Cerebellum (tissue), 4 donors: ENCODE measurements at places on chromosomes 4 and X. TPM values are rescaled to one million over a fixed set of nuclear protein-coding genes. Genes with fewer than 3 reads are reported as not detected.

DNA sequence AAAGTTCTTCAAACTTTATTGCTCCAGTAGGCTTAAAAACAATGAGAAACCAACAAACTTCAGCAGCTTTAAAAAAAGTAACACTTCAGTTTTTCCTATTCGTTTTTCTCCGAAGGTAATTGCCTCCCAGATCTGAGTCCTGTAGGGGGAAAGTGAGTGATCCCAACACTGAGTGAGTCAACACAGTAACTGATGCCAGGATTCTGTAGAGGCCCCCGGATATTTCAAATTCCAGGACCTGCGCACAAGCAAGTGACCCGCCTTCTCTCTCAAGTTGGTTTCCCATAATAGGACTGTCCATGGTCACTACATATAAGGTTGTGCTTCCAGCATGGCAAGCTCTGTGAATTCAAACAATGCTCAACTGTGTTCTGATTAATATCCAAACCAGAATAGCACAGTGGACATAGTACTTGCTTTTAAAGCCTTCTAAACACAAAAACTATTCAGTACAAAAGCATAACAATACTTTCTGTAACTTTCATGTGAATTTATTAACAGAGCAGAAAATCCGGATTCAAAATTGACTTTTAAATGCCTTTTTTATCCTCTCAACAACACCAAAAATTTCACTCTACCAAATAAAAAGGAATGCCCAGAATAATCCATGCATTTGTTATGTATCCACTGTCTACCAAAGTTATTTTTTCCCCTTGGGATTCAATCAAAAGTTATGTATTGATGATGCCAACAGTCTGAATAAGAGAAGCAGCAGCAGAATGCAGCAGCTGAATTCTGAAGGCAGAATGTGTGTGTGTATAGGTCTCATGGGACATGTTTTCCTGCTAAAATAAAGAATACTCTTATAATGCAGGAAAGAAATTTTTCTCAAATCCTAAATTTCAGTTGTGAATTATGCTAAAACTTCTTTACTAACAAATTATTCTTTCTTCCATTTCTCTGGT is at the start of gene DMD:
TSS of gene DMD (minus strand) at position 194 of the 905 bp plus-strand sequence. CDS start 237 bp downstream, outside the sequence.
- no peak for DNase-seq

FAM241A gene
- total RNA-seq, result 1.9 TPM

DNA sequence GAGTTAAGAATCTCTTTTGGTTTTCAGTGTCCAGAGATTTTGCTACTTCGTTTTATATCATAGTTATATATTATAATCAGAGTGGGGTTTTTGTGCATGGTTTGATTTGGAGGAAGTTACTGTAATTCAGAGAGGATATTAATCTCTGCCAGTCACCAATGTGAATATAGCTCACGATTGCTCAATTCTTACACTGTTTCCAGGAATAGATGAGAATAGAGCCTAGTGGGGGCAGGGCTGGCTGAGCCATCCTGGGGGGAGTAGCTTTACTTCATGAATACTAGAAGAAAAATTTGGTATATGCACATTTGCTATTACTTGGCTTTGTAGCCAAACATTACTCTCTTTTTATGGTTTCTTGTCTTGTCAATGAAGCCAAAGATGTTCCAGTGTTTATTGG is 60.9 kb upstream of the TRPC3 start:
- no peak for DNase-seq

- DNase-seq, result no peak
Observed at GRCh38 chrX:52341493-52341892, 27.3 kb upstream of the XAGE2 start.

- DNase-seq, result no peak
Observed at GRCh38 chr4:4689694-4690440, 148.0 kb upstream of the STX18 start.

GRCh38 chr4:127049526-127049925 is 583.2 kb upstream of the INTU start:
- no peak for DNase-seq

- DNase-seq, result no peak
Observed at GRCh38 chr4:38703635-38704034, 39.6 kb downstream of the KLF3 start.

DNA sequence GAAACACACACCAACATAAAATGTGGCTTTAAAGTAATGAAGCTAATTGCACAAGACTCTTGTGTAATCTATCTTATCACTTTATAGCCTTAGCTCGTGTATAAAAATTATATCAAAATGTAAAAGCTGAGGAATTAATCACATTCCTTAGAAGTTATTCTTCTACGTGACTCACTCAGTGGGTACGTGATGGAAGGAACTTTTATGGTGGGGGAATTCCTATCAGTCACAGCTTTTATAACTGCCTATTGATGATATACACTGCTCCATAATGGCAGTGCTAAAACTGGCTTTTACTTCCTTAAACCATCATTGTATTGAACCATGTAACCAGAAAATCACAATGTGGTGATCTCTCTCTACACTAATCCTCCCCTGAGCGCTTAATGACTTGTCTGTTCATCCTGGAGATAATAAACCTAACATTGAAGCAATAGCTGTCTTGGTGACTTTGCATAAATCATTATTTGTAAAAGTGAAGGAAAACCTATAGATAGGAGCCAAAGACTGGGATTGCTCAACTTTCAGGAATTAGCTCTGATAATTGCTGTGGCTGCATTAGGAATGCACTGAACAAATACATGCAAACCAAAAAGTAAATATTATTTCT is 276.7 kb downstream of the GBA3 start:
- no peak for DNase-seq

ADAMTS3 gene
- 13.8 TPM for total RNA-seq

DNA sequence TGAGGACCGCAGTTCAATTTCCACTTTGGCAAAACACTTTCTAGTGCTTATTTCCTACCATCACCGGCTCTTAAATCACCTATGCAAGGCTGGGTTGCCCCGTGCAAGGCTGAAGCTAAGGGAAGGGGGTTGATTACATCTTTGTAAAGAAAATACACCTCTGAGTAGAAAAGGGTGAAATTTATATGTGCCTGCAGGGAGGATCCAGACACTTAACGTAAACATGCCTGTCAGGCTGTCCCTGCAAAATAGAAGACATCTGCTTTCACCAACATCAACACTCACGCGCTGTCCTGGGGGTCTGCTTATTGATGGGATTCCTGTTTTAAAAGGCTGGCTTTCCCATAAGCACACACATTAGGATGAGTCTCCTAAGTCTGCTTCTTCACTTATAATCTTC is 92.0 kb downstream of the PRKX start:
- DNase-seq, result no peak

DNA sequence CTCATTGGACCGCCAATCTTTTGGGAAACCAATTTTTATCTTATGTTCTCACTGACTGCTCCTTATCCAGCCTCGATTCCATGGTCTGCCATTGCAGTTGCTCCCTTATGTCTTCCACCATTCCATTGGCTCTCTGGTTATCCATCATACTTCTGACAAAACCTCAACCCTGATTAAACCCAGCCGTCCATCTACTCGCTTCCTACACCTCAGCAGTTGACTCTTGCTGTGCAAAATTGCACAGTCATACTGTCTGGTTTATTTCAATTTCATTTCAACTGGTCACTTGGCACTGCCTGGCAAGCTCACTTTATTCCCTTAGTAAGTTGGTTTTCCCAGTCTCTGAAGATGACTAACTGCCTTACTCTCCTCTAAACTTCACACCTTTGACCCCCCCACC is 26.2 kb downstream of the ARL9 start:
- DNase-seq, result no peak

ZNF157 gene
- total RNA-seq, result 5.4 TPM

CXorf65 gene
- total RNA-seq, result not detected

- no peak for DNase-seq
Observed at GRCh38 chr4:184349283-184350039, 124.9 kb downstream of the IRF2 start.

DNA sequence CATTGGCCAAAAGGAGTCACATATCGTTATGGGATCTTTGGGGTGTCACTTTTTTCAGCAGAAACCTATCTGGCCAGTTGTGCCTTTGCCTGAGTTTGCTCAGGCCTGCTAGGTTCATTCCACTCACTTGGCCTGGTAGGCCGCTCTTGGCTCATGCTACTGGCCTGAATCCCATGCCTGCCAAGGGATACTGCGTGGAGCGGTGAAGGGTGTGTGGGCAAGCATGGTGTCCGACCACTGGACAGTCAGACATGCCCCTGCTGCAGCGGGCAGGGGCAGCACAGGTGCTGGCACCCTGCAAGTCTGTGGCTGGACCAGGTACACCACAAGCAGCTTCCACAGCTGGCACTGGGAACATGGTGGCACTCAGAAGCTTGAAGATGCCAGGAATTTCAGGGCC is 11.3 kb upstream of the PPM1K start:
- DNase-seq, result no peak

GRCh38 chr4:152983221-152983620 is 47.1 kb downstream of the FHDC1 start:
- no peak for DNase-seq

TMPRSS11E gene
- total RNA-seq, result not detected

RHOXF2B gene
- total RNA-seq, result not detected

DNA sequence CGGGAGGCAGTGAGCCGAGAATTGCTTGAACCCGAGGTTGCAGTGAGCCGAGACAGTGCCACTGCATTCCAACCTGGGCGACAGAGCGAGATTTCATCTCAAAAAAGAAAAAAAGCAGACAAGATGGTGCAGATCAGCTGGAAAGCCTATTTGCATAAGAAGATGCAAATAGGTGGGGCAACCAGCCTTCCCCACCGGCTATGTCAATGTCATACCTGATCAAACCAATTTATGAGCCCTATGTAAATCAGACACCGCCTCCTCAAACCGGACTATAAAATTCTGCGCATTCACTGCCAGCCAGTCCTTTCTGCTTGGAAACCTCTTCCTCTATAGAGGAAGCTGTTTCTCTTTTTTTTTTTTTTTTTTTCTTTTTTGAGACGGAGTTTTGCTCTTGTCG is 64.5 kb upstream of the CHRNA9 start:
- no peak for DNase-seq

GRCh38 chrX:24214568-24214967 is 65.0 kb downstream of the ZFX start:
- DNase-seq, result no peak

MAGEB17 gene
- not detected for total RNA-seq

DIAPH2 gene
- total RNA-seq, result 9.0 TPM

- DNase-seq, result no peak
Observed at GRCh38 chrX:8803326-8803725, 2.1 kb upstream of the FAM9A start.

CCDC110 gene
- total RNA-seq, result 5.1 TPM

SHISA3 gene
- total RNA-seq, result 0.18 TPM

DNA sequence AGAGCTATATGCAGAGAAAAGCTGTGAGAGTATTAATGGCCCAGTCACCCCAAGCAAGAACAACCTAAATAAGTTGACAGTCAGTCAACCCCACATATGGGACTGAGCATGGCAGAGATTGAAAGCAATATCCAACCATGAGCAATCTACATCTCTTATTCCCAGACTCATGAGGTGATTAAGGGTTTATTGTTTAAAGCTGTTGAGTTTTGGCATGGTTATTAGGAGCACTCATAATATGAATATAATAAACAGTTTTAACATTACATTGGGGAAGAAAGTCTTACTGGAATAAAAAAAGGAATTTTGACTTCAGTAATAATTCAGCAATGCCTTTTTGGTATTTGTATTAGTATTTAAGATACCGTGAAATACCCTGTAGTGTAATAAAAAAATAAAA is 1627.4 kb downstream of the STIM2 start:
- DNase-seq, result no peak

MANBA gene
- 21.9 TPM for total RNA-seq

DNA sequence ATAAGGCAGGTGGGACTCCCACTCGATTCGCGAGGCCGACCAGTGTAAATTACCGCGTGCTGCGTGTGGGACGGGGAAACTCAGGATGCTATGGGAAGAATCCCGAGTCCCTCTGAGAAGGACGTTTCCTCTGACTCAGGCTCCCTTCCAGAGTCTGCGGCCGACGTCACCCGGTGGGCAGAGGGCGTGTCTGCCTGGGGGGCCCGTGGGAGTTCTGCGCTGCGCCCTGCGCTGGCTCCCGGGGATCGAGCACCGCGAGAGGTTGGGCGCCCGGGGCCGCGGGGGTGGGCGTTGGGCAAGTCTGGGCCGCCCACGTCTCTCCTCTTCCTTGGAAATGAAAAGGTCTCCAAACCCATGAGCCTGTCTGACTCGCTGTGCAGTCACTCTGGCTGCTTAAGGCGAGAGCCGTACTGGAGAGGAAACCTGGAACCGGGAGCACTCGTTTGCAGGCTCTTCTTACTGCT is 568 bp downstream of the NIPAL1 start:
- DNase-seq, result no peak

GRCh38 chr4:1209821-1210220 is 37.4 kb upstream of the SPON2 start:
- no peak for DNase-seq

DNA sequence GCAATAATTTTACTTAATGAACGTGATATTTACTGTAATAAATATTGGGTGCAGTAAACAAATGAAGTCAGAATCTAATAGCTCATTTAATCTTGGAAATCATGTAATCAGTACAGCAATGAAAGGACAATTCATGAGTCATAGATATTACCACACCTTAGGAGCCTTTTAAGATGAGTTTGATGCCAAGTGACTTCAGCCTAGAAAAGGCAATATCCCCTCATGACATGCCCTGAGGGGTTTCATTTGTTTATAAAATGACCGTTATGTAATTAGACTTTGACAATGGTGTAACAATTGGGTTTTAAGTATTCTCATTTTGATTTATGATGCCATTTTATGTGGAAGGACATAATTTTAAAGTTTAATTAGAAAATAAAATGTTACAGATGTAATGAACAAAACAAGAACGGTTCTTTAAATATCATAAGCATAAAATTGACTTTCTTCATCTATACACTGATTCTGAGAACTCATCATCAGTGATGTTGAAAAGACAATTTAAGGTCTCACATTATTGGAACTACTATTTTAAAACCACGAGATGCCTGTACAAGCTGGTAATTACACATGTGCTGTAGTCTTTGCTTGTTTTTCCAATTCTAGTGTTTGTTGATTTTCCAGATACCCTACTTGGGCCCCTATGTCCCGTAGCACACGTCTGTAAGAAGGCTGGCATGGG is 5.0 kb downstream of the FGF2 start:
- no peak for DNase-seq

GRCh38 chr4:149211876-149212275 is 603.8 kb downstream of the IQCM start:
- DNase-seq, result no peak

NAP1L2 gene
- total RNA-seq, result 26.5 TPM

- peak; percentile 78 for DNase-seq
Observed at GRCh38 chr4:165873298-165874071, 448 bp downstream of the TLL1 start.
